COR-L47 (cell line): ENCODE measurements at places on chromosomes 3 and 15.

DNA sequence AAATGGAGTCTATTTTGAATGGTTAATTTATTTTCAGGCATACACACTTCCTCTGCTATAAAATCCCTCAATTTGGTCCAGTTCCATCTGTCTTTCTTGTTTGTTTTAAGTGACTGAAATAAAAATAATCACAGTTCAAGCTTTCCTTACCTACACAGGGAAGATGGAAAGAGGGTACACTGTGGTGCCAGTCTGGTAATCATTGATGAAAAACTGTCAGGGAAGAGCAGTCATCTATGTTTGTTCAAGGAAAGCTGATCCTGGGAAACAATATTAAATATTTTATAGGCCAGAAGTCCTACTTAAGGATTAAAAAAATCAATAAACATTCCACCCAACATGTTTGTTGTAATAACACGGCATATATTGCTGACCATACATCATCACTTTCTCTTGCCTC, 115.2 kb upstream of the KCNMB2 start:
- DNase-seq = peak; percentile 57

GRCh38 chr3:36957063-36957462, 12.2 kb upstream of the TRANK1 start:
- no peak for DNase-seq

DNA sequence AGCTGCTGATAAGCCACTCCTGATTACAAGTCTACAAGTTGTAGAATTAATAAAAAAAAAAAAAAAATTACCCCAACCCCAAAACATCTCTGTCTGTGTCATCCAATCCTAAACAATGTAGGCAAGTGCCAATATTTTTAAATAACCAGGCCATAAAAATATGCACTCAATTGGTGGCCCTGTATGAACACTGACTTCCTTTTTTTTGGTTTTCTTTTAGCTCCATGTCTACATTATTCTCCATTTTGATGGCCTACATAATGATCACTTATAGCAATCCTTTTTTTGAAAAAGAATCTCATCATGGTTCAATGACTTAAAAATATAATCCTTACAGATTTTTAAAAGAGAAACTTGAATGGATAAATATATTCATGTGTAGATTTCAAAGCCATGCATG, 72.1 kb downstream of the FOXP1 start:
- DNase-seq = no peak

- DNase-seq = no peak
These were observed 21.0 kb downstream of the THSD4 start for GRCh38 chr15:71136159-71136783.

- no peak for DNase-seq
These were observed 11.8 kb upstream of the UACA start for GRCh38 chr15:70775160-70775559.

GRCh38 chr3:122793568-122794416, at the start of gene HSPBAP1:
Gene HSPBAP1, minus strand, starts transcription at chr3:122793831. Its CDS starts 151 bp downstream, at chr3:122793680.
- DNase-seq = no peak

- DNase-seq = peak; percentile 58
These were observed 43.1 kb downstream of the MTHFS start for GRCh38 chr15:79853492-79854328.

- DNase-seq = no peak
These were observed 936.1 kb downstream of the TUSC7 start for GRCh38 chr3:117645561-117646242.

GRCh38 chr3:67437789-67438188, 216.6 kb downstream of the SUCLG2 start:
- no peak for DNase-seq
